Activated CD4-positive, alpha-beta memory T cell treated with anti-CD3 and anti-CD28 coated beads for 36 hours (primary cell): ENCODE measurements at places on chromosomes 12 and 14.
A peak's percentile ranks its signal among the peaks of the same experiment; 100 is the strongest.

- no peak for DNase-seq
These were observed 60.7 kb downstream of the GALNT9 start for GRCh38 chr12:132268674-132269073.

GRCh38 chr12:57615637-57616036, 4.4 kb downstream of the ARHGEF25 start:
- DNase-seq = no peak

- no peak for DNase-seq
These were observed 72.9 kb upstream of the FOXN3 start for GRCh38 chr14:89489761-89490437.

DNA sequence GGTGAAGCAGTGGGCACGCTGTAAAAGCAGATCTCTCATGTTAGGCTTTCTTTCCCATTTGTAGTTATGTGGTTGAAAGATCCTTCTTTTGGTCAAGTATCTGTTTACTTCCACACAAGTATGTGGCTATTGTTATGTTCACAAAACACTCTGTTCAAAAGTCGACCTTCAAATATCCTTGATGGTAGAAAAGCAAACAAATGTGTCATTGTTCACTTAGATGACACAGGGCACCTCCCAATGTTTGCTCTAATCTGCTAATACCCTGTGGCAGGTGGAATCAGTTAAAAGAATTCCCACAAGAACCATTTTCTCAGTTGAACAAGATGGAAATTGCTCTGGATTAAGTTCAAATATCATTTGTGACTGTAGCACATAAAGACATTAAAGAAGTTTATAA, 43.6 kb upstream of the NAA30 start:
- DNase-seq = no peak

DNA sequence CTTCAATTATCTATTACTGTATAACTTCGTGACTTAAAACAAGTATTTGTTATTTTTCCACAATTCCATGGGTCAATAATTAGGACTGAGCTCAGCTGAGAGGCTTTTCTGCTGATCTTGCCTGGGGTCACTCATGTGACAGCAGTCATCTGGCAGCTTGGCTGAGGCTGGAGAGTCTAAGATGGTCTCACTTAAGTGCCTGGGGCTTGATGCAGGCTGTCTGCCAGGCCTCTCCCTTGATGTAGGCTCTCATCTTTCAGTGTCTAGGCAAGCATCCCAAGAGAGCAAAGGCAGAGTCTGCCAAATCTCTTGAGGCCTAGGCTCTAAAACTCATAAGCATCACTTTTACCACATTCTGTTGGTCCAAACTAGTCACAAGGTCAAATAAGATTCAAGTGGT, 93.2 kb downstream of the NKX2-1 start:
- DNase-seq = no peak

DNA sequence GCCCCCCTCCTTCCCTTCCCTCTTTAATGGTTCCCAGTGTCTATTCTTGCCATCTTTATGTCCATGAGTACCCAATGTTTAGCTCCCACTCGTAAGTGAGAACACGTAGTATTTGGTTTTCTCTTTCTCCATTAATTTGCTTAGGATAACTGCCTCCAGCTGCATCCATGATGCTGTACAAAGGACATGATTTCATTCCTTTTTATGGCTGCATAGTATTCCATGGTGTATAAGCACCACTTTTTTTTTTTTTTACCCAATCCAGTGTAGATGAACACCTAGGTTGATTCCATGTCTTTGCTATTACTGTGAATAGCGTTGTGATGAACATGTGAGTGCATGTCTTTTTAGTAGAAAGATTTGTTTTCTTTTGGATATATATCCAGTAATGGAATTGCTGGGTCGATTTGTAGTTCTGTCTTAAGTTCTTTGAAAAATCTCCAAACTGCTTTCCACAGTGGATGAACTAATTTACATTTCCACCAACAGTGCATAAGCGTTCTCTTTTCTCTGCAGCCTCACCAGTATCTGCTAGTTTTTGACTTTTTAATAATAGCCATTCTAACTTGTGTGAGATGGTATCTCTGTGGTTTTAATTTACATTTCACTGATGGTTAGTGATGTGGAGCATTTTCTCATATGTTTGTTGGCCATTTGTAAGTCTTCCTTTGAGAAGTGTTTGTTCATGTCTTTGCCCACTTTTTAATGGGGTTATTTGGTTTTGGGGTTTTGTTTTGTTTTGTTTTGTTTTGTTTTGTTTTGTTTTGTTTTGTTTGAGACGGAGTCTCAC, 26.0 kb downstream of the RPS29 start:
- DNase-seq = no peak

GRCh38 chr14:54572316-54572715, 5.4 kb downstream of the SAMD4A start:
- peak; percentile 31 for DNase-seq

GRCh38 chr12:116700066-116700465, 37.8 kb downstream of the SPRING1 start:
- DNase-seq = no peak

- DNase-seq = no peak
These were observed 112.0 kb upstream of the TMPO start for GRCh38 chr12:98403385-98403784.

DNA sequence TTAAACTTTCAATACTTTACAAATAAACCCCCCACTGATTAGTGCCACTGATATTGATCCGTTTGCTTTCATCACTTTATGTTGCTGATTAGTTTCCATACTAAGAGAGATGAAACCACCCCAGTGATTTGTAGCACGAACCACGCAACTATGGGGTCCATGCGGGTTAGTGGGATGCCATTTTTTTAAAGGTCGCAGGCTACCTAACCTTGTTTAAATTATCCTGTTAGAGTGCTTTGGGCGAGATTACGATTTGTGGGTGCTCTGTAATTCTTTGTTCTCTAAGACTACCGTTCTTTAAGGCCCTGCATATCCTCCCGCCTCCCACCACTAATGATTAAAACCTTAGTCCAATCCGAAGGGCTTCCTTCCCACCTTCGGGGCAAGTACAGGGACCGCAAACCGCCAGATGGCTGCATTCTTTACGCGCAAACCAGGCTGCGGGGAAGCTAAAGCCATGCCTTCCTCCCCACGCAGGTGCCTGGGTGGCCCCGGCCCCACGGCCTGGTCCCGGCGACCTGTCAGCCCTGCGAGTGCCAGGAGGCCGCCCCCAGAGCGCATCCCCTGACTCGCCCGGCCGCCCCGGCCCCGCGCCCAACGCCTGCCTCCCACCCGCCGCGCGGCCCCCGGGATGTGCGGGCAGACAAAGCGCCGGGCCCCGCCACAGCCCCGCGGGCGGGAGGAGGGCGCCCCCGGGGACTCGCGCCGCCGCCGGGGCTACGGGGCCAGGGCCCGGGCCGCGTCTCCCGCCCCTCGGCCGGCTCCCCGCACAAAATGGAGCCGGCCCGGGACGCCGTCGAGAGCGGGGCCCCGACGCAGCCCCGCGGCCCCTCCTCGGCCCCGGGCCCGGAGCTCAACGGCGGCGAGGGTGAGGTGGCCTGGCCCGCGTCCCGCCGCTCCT, 759 bp downstream of the NFYB start:
- DNase-seq = peak; percentile 64

GRCh38 chr12:27615331-27615891, 80.8 kb upstream of the REP15 start:
- no peak for DNase-seq

GRCh38 chr12:5343711-5344110, 88.2 kb upstream of the NTF3 start:
- DNase-seq = no peak

- no peak for DNase-seq
These were observed 572.8 kb upstream of the USP15 start for GRCh38 chr12:61687407-61687806.

DNA sequence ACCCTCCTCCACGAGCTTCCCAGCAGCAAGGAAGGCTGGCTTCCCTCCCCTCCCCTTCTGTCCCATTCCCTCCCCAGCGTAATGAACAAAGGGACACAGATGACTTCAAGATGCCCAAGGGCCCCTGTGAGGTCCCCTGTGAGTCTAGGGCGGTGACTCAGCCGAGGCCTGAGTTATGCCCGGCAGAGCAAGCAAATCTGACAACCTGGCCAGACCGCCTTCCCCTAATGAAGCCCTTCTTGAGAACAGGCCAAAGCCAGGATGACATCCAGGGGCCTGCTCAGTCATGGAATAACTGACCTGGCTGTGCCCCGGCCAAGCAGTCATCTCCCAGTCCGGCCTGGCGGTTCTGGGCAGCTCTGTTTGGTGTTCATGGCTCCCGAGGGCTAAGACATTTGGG, 89.2 kb downstream of the DICER1 start:
- DNase-seq = no peak

DNA sequence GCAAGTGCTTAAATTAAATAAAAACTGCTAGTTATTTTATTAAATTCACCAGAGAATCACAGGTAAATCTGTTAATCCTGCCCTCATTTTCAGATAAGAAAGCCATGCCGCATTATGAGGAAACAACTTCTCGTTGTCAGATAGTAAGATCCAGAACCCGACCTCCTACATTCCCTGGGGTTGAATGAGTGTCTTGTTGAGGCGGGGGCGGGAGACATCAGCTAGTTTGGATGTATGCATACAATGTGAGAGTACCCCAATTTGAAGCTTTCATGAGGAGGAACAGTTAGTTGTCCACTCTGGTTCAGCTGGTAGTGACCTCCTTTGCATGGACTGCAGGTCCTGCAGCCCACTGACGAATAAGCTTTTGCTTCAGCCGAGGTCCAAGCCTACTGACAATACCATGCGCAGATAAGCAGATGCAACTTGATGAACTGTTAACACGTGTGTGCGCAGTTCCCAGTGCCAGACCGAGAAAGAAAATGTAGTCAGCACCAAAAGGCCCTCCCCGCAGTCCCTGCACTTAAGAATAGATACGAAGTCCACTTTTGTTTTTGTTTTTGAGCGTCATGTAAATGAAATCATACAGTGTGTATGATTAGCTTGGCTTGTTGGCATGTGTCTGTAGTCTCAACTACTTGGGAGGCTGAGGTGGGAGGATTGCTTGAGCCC, 34.9 kb downstream of the EVL start:
- peak; percentile 54 for DNase-seq

- peak; percentile 98 for DNase-seq
These were observed at the start of gene HSPA2 for GRCh38 chr14:64540208-64541202. Gene HSPA2 (plus strand): TSS chr14:64540741. CDS start chr14:64540850, 109 bp downstream.

- DNase-seq = no peak
These were observed 61.4 kb upstream of the CMKLR1 start for GRCh38 chr12:108400481-108400880.
